ENCODE measurements at places on chromosomes 2 and 18.

DNA sequence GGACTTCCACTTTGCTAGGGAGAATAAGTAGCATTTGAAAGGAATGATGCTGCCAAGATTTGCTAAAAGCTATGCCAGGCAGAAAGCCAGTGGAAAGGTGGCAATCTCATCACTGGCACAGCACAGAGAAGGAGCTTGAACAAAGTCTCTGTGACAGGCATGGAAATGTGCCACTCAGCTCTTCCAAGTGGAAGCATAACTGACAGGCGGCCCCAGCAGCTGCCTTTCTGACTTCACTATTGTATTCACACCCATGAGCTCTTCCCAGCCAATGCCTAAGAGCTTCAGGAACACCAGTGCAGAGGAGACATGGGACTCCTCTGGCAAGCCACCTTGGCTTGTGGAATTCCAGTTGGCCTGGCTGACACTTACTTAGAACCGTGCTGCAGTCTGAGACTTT is 134.6 kb upstream of the REG3G start:
- DNase-seq, result no peak

DNA sequence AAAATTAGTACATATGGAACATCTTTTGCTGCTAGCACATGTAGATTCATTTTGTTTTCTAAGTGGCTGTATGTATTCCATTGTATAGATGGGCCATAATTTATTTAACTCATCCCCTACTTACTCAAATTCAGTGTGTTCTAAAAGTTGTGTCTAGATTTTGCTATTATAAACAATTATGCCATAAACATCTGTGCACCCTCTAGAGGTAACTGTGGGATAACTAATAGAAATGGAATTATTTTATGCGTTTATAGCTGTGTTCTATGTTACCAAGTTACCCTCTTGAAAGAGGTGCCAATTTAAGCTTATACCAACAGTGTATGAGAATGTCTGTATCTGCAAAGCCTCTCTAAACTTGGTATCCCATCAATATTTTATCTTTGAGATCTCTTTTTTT is 100.4 kb downstream of the MMADHC start:
- DNase-seq, result no peak

DNA sequence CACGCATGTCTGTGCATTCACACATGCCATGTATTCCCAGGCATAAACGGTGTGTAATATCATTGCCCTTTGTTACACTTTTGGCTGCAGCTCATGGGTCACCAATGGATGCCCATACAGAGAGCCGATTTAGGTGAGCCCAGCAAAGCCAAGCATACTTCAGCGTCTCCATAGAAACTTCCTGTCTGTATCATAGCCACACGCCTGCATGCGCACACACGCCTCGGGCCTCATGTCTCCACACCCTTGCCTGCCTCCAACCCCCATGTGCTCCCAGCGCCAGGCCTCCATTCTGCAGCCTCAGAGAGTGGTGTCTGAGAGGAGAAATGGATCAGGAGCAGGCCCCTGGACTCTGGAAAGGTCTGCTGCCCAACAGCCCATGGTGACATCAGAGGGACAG is 33.5 kb upstream of the SELENOI start:
- DNase-seq, result no peak

- no peak for DNase-seq
Observed at GRCh38 chr2:227597036-227597435, 1.7 kb upstream of the SCYGR2 start.

DNA sequence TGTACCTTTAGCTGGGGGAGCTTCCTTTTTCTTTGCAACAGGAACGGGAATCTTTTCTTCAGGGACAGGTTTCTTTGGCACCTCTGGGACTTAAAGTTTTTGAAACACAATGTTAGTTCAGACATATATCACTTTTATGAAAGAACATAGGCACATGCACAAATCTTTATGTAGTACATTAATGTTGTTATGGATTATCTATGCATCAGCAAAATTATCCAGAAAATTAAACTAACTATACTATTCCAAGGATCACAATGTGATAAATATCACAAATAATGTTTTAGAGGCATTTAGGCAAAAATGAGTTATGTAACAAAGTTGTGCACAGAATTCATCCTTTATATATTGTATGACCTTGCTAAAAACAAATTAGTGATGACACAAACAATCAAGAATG is 117.4 kb downstream of the TTN start:
- DNase-seq, result no peak

- no peak for DNase-seq
Observed at GRCh38 chr2:180254872-180255271, 247.8 kb upstream of the CWC22 start.

DNA sequence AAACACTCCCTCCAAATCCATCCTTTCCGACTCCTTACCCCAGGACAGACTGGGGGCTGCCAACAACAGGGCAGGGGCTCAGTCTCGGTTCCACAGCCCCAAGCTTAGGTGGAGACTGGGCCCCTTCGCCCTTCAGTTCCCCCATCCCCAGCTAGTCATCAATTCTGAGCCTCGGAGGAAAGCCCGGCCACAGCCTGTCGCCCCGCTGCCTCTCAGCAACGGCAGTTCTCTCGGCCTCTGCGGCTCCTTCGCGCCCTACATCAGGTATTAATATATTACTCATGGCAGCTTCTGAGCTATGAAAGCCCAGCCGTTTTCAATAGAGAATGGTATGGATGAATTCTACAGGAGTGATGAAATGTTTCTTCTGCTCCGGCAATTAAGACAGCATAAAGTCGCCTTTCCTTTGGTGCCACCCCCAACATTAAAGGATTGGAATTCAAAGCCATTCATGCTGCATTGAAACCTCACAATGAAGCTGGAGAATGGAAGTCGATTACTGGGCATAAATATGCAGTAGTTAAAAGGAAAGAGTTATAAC is 2.8 kb downstream of the HDAC4 start:
- no peak for DNase-seq

- DNase-seq, result no peak
Observed at GRCh38 chr2:31660165-31660564, 79.4 kb upstream of the SRD5A2 start.

- DNase-seq, result no peak
Observed at GRCh38 chr2:102803041-102803896, 41.4 kb downstream of the TMEM182 start.

- DNase-seq, result no peak
Observed at GRCh38 chr2:172921532-172922236, 154.0 kb upstream of the MAP3K20 start.

- DNase-seq, result no peak
Observed at GRCh38 chr2:32865399-32866068, 81.2 kb upstream of the LTBP1 start.

DNA sequence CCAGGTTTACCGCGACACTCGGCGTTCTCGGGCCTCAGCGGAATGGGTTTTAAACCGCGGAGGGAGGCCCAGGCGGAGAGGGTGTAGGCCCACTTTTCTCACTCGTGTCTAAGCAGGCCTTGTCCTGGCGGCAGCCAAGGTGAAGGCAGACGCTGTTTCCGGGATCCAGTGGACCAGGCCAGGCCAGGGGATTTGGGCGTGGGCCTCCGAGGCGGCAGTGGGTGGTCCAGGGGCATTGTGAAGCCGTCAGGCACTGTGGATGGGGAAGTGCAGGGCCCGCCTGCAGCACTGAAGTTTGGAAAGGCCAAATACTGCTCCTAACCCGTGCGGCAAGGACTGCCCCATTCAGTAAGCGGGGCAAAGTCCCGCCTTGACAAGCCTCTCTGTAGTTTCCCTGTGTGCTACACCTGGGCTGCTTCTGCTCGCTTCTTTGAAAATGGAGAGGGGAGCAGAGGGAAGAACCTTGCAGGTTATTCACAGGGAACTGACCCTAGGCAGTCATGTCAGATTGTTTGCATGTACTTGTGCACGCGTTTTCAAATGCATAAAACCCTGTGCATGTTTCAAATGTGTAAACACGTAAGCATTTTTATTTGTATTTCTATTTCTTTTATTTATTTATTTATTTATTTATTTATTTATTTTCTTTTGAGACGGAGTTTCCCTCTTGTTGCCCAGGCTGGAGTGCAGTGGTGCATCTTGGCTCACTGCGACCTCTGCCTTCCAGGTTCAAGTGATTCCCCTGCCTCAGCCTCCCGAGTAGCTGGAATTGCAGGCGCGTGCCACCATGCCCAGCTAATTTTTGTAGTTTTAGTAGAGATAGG is 7.5 kb upstream of the DLX2 start:
- DNase-seq, result no peak

DNA sequence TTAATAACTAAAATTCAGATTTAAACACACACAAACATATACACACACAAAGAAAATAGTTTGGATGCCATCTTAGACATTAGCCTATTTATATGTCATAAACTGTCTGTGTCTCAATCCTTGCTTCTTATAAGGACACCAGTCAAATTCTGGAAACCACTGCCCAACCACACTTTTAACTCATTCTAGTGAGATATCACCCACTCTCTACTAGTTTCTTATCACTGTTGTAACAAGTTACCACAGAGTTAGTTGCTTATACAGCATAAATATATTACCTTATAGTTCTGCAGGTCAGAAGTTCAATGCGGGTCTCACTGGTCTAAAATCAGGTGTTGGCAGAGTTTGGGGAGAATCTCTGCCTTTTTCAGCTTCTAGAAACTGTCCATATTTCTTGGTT is 239.1 kb downstream of the MTX2 start:
- no peak for DNase-seq

DNA sequence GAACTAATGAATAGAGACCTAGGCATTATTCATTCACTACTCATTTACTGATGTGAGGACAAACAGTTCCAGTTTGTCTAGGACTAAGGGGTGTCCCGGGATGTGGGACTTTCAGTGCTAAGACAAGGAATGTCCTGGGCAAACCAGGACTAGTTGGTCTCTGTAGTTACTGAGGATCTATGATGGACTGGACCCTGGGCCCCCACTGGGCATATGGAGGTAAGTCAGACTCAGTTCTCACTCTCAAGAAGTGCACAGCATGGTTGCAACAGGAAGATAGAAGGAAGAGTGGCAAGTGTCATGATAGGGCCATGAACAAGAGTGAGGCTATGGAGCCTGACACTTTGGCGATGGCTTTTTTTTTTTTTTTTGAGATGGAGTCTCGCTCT is 128.2 kb downstream of the MYCN start:
- no peak for DNase-seq

GRCh38 chr2:193907561-193907960 is 1712.8 kb upstream of the TMEFF2 start:
- no peak for DNase-seq

DNA sequence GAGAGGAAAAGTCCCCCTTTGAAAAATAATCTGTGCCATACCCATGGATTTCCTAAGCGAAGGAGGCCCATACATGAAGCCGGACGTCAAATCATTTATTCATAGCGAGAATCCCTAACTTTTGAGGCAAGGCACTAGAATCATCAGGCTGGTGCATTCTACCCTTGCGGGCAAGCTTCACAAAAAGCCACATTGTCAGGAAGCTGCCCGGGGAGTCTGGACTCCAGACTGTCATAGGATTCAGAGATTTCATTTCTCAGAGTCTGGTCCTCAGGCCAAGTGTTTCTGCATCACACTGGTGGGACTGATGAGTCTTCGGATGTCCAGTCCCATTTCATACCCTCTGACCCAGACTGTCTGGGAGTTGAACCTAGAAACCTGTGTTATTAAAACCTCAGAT is 8.9 kb downstream of the SLC9A4 start:
- DNase-seq, result no peak

DNA sequence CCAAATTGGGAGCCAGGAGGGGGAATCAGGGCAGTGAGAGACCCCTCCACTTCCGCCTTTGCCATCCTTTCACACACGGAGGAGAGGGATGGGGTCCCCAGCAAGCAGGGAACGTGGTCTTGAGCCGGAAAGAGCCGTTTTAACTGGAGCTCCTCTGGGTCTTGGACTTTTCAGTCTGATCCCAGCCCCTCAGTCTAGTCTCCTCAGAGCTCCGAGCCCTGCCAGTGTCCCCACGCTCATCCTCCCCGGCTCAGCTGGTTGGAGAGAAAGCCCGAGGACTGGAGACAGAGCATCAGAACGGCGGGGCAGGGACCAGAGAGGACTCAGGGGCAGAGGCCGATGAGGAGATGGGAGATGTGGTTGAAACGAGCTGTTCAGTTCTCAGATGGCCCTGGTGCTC is 26.1 kb upstream of the OTOF start:
- DNase-seq, result no peak

- DNase-seq, result no peak
Observed at GRCh38 chr2:215825707-215826106, 187.6 kb downstream of the MREG start.

DNA sequence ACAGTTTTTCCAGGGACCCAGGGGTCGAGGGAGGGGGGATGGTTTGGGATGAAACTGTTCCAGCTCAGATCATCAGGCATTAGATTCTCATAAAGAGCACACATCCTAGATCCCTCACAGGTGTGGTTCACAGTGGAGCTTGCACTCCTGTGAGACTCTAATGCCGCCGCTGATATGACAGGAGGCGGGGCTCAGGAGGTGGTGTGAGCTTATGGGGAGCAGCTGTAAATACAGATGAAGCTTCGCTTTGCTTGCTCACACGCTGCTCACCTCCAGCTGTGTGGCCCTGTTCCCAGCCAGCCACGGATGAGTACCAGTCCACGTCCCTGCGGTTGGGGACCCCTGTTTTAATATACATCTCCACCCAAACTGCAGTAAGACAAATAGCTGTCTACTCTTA is 204.2 kb downstream of the AGAP1 start:
- no peak for DNase-seq

DNA sequence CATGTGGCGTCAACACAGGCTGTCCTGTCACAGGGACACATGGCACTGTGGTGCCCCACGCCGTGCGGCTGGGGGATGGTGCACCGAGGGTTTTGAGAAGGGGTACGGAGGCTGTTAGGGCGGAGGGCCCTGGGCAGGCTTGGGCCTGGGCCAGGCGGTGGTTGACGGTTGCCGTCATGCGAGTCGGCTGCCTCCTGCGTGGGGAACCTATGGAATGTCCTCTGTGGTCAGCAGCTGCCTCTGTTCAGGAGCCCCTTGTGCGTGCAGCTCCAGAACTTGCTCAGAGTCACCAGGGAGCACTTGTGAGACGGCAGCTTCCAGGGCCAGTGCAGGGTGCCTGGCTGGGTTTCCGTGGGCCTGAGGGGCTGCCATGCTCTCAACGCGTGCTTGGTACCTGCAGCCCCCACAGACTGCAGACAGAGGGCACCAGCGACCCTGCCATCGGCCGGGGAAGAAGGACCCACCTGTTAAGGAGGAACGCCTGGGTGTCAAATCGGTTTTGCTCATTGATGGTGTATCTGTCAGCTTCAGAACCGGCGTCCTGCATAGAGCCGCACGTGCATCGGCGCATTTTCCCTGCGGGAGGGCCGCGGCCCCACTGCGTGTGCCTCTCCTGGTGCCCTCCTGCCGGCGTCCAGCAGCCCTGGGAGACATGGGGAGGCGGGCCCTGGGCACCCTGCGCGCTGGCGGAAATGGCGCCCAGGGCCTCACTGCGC is 10.0 kb upstream of the D2HGDH start:
- DNase-seq, result no peak

DNA sequence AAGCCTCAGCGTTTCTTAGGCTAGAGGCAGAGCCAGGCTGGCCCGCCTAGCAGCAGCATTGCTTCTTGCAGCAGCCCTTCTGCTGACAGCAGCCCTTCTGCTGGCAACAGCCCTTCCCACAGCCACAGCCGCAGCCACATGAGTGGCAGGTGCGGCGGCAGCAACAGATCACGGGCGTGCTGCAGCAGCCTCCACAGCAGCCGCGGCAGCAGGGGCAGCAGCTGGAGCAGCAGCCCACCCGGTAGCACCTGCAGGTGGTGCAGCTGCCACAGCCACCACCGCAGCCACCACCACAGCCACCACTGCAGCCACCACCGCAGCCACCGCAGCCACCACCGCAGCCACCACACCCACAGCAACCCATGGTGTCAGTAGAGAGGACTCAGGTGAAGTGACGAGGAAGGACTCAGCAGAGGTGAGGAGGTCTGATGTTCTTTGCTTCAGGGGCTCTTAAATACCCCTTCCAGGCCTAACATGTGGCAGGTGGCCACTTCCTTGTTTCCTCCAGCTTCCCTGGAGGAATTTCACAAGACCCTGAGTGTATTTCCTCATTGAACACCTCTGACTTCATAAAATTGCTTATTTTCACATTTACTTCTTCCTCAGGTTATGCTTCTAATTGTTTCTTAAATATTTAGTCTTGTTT is at the start of gene SCYGR6:
Gene SCYGR6, minus strand, starts transcription at position 364 of the 646 bp plus-strand sequence. Its CDS starts 0 bp downstream, at position 364.
- no peak for DNase-seq

Data from stimulated activated CD4-positive, alpha-beta T cell treated with anti-CD3 and anti-CD28 coated beads, Interleukin-4, amount 100 ng/mL, for 4 hours (primary cell).